ENCODE measurements at places on chromosomes 7 and 10. TPM values are rescaled to one million over a fixed set of nuclear protein-coding genes. Genes with fewer than 3 reads are reported as not detected.

DNA sequence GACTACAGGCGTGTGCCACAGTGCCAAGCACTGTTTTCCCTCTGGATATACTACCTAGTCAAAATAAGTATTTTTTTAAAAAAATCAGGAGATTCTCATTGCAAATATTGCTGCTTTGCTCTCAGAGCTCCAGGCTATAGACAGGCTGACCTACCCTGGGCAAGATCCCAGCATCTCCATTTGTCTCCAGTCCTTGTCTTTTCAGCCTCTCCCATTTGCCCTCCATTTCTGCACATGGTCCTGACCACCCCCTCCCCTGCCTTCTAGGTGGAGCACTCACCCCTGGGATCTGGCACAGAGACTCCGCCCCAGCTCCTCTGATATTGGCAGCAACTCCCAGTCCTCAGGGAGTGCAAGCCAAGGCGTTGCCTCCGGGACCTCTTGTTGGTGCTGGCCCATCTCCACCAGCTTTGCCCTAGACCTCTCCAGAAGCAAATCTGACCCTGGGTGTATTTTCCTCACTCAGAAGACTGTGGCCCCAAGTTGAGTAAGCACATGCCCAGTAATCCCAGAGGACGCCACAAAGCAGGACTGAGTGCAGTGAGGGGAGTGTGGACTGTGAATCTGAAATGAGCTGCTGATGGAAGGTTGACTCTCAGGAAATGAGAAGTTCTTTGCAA is 120.6 kb downstream of the MTPAP start:
- DNase-seq = no peak

GRCh38 chr7:149729586-149729982 is 43.8 kb downstream of the ZNF467 start:
- DNase-seq = no peak

- no peak for DNase-seq
Measured at GRCh38 chr10:80468806-80469421, 14.8 kb downstream of the TSPAN14 start.

- no peak for DNase-seq
Measured at GRCh38 chr7:45606931-45607330, 32.8 kb downstream of the ADCY1 start.

DNA sequence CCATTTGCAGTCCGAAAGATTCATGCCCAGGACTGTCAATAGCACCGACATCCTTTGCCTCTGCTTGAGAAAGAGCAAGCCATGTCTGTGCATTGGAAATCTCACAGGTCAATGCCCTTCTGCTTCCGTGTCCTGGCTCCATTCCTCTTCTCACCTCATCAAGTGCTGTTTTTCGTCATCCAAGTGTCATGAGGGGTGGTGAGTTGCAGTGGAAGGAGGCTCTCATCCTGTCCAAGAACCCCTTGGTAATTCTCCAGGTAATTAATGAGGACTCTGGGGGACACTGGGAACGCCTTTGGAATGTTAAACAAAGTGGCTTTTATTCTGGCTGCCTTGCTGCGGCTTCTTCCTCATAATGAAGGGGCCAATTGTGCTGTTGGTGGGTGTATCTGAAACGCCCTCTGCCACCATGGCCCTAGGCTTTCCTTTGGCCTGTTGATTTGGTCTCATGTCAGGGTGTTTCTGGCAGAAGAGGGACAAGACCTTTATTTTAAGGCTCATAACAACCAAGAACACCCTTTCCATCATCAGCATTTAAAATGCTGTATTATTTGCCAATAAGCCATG is 57.7 kb downstream of the PPP1R3C start:
- DNase-seq = no peak

DNA sequence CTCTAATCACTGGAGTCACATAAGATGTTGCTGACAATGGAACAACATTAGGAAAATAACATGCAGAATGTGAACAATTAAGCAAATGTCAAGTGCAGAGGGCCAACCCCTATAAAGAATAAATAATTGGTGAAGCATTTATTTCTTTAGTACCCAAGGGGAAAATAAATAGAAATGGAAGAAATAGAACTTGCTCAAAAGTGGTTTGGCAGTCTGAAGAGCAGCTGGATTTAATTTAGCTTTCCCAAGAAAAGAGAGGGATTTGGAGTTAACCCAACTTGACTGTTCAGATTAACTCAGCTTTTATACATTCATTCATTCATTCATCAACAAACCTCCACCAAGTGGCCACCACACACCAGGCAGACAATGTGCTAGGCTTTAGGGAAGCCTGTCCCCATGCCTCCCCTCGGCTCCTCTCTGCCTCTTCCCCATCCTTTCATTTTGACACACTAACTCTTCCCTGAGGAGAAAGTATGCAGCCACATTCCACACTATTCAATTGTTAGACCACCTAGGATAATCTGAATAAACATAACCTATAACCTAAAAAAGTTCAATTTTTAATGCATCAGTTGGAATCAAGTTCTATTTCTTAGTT is 295.5 kb downstream of the AHR start:
- no peak for DNase-seq

DNA sequence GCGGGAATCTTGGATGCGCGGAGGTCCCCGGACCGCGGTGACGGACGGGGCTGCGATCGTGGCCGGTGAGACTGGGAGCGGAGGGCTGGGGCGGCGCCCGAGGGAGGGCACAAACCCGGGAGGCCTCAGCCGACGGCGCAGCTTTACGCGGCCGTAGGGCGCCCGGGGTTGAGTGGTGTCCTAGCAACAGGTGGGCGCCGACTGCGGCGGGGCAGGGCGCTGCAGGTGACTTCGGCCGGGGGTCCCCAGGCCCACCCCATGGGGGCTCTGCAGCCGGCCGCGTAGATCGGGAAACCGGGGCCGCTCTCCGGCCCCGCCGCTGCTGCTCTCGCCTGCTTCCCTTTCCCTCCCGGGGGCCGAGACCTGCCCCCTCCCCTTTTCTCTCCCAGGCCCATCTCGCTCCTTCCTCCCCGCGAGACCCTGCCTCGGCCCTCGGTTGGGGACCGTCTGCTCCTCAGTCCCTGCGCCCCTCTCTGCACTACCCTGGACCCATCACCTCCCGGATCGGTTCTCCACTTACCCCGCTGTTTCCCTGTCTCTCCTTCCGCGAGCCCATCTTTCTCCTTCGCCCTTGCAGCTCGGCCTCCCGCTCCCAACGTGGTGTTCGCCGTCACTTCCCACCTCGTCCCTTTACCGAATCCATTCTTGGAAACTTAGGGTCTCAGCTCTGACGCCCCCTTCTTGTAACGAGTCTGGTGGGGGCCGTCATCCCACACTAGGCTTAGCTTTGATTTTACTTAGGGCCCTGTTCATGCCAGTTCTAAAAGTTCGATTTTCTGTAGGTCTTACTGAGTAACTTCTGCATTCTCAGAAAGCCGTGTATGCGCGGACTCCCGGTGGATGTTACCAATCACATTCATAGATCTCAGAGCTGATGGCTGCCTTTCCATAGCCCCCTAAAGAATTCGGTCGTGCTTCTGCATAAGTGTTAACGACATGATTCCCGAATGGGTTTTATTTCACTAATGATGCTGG is 18.5 kb upstream of the ACBD5 start:
- DNase-seq = no peak

DNA sequence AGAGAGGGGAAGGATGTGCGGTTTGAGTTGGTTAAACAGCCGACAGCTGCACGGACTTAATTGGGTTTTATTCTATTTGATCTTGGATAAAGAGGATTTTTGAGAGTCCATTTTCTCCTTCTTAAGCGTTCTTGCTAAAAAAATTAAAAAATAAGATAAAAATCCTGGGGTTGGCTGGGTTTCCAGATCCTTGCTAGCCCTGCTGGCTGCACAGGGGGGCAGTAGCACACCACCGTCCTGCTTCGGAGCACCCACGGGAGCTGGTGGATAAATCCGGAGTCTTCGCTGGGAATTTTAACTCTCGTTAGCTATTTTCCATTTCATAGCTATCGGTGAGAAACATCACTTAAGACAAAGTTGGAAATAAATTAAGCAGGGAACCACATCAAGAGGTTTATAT is 792.0 kb downstream of the TYW1 start:
- DNase-seq = peak; percentile 28

The LIPF gene
- polyA plus RNA-seq = not detected
